ENCODE measurements at places on chromosomes 1 and 21. TPM values are rescaled to one million over a fixed set of nuclear protein-coding genes. Genes with fewer than 3 reads are reported as not detected.

Gene LIN28A
- total RNA-seq = 1.4 TPM

Gene C8B
- total RNA-seq = 1.9 TPM

Gene TNFSF18
- 0.09 TPM for total RNA-seq

Gene ZNF670
- total RNA-seq = 3.8 TPM

Gene SUSD4
- total RNA-seq = 3.4 TPM

Gene RGSL1
- total RNA-seq = not detected

Gene PGBD5
- 3.5 TPM for total RNA-seq

Gene LCE2A
- total RNA-seq = not detected

Gene EPHX1
- total RNA-seq = 231 TPM

Gene TNNT2
- 69.8 TPM for total RNA-seq

GRCh38 chr1:197618061-197618460, 157.2 kb downstream of the DENND1B start:
- no peak for DNase-seq

DNA sequence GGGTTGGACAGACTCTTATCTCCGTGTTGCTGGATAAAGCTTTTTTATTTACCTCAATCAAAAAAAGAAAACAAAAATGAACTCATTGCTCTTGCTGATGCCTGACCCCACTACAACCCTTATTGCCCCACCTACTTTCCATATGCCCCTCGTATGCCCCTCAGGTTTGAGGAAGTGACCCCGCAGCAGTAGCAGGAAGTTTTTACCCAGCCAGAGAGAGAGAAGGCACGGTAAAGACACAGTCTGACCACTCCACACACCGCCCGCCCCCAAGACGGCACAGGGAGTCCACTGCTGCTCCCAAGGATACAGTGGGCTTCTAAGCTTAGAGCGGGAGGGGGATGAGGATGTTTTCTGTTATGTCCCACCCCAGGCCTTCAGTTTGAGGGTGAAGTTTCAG, 9.8 kb downstream of the PLEKHO1 start:
- DNase-seq = no peak

- DNase-seq = no peak
Measured at GRCh38 chr1:20903437-20903836, 116.3 kb upstream of the HP1BP3 start.

- DNase-seq = peak; percentile 80
Measured at GRCh38 chr1:204350857-204351573, 8.7 kb downstream of the PLEKHA6 start.

DNA sequence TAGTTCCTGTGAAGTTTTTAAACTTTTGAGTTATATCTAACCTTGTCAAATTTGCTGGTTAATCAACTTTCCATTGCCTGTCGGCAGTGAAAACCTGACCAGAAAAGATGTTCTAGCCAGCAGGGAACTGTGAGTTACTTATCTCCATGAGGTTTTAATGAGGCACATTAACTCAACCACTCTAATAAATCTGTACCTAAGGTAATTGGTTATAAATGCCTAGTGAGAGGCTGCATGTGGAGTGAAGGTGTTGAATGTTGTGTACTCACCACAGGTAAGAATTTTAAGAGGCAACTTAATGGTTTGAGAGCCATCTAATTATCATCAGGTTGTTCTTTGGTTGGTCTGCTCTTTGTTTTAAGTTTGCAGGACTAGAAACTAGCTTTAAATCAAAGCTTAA, 138.4 kb upstream of the LHX8 start:
- no peak for DNase-seq

GRCh38 chr1:203663294-203663693, 36.7 kb downstream of the ATP2B4 start:
- DNase-seq = no peak

GRCh38 chr1:175191659-175192058, 917 bp downstream of the KIAA0040 start:
- DNase-seq = no peak

DNA sequence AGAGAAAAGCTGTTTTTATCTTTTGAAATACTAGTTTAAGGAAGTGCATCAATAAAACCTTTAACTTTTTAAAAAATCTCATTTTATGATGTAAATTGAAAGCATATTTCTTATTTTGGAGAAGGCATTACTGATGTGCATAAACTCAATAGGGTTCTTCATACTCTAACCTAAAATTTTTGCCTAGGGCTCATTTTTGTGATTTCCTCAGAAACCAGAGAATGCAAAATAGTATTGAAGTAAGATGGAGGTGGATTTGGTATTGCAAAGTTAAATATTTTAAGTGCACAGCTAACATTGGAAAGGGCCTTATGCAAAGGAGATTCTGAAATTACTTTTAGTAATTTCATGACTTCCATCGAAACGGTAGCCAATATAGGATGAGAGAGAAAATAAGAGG, 101.9 kb downstream of the PTGER3 start:
- DNase-seq = no peak

DNA sequence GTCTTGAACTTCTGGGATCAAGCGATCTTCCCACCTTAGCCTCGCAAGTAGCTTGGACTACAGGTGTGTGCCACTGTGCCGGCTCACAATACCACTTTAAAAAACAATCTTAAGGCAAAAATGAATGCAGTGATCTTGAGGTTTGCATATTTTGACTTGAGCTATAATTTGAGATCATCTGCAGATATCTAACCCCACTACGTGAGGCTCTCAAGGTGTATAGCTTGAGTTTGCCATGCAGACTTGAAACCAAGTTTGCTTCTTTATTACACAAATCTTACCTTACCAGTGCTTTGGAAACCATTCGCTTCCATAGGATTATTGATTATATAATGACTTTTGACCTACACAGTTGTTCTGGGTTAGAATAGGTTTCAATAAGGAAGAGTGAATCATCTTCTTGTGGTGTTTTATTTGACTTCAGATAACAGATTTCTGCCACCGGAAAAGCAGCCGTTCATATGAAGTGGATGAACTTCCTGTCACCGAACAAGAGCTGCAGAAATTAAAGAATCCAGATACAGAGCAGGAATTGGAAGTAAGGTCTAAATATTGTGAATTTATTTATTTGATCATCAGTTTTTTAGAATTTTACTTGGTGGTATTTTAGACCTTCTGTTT, 155.1 kb downstream of the VPS13D start:
- DNase-seq = no peak

- DNase-seq = peak; percentile 41
Measured at GRCh38 chr1:230487773-230488428, 61.8 kb upstream of the PGBD5 start.

DNA sequence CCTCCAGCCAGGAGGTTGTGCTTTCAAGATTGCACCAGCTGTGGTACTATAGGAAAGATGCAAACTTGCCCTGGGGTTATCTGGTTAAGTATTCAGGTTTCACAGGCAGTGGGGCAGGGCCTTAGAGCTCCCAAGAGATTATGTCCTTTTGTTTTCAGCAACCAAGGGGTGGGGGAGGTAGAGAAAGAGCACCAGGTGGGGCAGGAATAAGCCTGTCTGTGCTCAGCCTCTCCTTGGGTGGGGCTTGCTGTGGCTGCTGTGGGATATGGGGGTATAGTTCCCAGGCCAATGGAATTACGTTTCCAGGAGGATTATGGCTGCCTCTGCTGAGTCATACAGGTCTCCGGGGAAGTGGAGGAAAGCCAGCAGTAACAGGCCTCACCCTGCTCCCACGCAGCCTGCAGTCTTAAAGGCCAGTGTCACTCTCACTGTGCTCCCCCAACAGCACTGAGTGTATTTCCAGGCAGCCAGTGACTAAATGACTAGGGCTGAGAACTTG, 508.6 kb downstream of the RWDD3 start:
- DNase-seq = no peak

- DNase-seq = peak; percentile 26
Measured at GRCh38 chr1:109152196-109152595, 38.3 kb downstream of the ELAPOR1 start.

GRCh38 chr1:224856973-224857372, 72.5 kb upstream of the DNAH14 start:
- no peak for DNase-seq

DNA sequence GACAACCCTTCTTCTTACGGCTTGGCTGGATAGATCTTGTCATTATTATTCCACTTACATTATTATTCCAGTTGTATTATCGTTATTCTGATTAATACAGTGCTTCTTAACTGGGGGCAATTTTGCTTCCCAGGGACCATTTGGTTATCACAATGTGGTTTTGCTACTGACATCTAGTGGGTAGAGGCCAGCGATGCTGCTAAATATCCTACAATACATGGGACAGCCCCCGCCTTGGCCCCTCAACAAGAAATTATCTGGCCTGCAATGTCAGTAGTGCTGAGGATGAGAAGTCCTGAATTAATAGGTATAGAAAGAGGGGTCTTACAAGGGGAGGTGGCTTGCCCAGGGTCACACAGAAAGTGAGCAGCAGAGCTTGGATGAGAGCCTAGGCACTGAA, 105.6 kb downstream of the PTPRU start:
- no peak for DNase-seq

DNA sequence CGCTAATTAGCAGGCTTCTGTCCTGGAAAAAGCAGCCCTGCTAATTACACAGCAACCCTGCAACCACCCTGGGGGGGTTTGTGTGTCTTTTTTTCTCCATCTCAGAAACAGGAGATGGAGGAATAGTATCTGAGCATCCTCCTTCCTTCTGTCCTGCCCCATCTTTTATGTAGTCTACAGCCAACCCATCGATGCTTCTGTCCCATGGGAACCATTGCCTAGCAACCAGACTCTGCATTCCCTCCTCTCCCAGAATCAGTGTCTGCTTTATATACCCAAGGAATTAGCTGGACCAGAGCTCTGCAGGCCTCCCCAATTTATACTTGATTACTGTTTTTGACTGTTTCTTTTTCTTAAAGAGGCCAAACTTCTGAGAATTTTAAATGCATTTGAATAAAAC, 35.1 kb downstream of the LRRC38 start:
- DNase-seq = no peak

GRCh38 chr1:53123453-53124140, 18.8 kb downstream of the SLC1A7 start:
- peak; percentile 32 for DNase-seq

GRCh38 chr1:161198194-161198896, 509 bp downstream of the ADAMTS4 start:
- no peak for DNase-seq

GRCh38 chr1:97820470-97821188, 100.2 kb downstream of the DPYD start:
- DNase-seq = no peak

GRCh38 chr1:160167580-160167979, 16.2 kb downstream of the ATP1A4 start:
- DNase-seq = no peak
